ENCODE measurements at places on chromosomes 3 and 15.

GRCh38 chr3:70607469-70607868, 295.0 kb upstream of the MDFIC2 start:
- no peak for DNase-seq

GRCh38 chr3:31833391-31834190, 147.5 kb downstream of the OSBPL10 start:
- DNase-seq, result no peak

DNA sequence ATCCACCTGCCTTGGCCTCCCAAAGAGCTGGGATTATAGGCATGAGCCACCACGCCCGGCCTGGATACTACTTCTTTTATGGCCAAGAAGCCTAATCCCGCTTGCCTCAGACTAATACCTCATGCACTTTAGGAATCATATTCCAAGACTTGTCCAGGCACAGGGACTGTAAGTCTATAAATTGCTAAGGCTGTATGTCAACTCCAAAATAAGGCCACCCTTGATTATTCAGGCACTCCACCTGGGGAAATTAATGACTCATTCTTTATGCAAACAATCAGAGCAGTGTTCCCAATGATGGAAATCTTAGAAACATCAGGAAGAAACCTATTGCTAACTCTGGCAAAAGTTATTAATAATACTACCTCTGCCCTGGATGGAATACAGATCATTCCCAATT, 98.4 kb downstream of the ERC2 start:
- DNase-seq, result no peak

DNA sequence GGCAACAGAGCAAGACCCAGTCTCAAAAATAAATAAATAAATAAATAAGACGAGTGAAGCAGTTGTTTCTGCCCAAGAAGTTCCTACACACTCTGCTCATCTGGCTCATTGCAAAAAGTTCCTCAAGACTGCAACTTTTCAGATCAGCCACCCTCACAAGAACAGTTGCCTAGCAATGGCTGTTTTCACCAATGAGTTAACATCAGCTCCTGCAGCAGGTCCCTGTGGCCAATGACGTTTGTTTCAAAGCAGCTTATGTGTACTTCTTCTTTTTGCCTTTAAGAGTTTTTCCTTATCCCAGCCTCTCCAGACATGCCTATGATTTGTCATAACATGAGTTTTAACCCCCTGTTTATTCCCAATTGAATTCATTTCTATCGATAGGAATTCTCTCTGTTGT, 118.4 kb upstream of the SPRED1 start:
- no peak for DNase-seq

DNA sequence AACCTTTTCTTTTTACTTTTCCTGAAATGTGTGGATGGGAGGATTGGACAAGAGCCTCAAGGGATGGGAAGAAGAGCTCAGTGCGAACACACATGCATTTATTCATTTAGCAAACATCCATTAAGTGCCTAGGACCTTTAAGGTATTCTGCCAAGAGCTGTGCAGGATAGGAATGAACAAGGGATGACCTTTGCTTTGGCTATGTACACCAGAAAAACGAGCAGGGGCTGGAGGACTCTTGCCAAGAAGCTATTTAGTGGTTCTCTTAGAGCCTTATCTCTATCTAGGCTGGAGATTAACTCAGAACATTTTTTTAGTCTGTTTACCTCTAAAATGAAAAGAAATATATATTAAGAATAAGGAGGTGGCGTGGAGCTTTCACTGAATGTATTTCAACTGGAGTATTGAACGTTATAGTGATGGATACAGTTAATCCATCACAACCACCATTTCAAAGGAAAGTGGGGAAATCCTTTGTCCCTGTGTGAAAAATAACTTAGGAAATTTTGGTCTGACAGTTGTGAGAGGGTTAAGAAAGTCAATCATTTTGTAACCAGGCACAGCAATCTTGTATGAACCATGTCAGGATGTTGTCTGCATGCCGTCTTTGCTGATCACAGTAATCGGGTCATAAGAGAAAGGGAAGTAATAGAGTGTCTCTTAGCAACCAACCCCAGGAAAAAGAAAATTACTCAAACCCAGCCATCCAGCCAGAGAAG, 279.0 kb downstream of the LPP start:
- no peak for DNase-seq

Measured in NCI-H146 (cell line).